Ovary (tissue), 10 donors: ENCODE measurements at places on chromosomes 1 and 21. TPM values are rescaled to one million over a fixed set of nuclear protein-coding genes. Genes with fewer than 3 reads are reported as not detected.

Gene AIRE
- total RNA-seq = not detected

Gene S100A8
- 5.3 TPM for total RNA-seq

Gene CD1B
- not detected for total RNA-seq

Gene INSRR
- not detected for total RNA-seq

Gene TNFRSF14
- 61.2 TPM for total RNA-seq

Gene CD48
- total RNA-seq = 2.8 TPM

Gene GIPC2
- 1.8 TPM for total RNA-seq
